ENCODE measurements at places on chromosomes 7 and 10.

GRCh38 chr10:113027574-113028455 lies 77.8 kb downstream of the TCF7L2 start:
- no peak for DNase-seq

- no peak for DNase-seq
Measured at GRCh38 chr7:116843378-116843777, 19.0 kb upstream of the CAPZA2 start.

GRCh38 chr7:25059576-25059975 lies 65.5 kb downstream of the CYCS start:
- DNase-seq = no peak

- DNase-seq = no peak
Measured at GRCh38 chr7:17411922-17412321, 113.5 kb downstream of the AHR start.

- no peak for DNase-seq
Measured at GRCh38 chr10:33803248-33803647, 468.8 kb upstream of the NRP1 start.

GRCh38 chr10:14052931-14053330 lies 277.8 kb downstream of the FRMD4A start:
- no peak for DNase-seq

DNA sequence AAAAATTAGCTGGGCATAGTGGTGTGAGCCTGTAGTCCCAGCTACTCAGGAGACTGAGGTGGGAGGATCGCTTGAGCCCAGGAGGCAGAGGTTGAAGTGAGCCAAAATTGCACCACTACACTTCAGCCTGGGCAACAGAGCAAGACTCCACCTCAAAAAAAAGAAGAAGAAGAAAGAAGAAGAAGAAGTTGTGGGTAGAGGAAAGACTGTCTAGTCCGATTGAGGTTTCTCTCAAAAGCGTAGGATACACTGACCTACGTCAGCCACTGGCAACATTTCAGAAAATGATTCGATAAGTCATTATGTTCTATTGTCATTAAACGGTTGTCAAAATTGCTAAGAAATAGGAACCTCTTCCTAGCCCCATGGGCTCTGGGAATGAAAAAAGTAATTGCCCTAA lies 22.3 kb upstream of the RHBDD2 start:
- no peak for DNase-seq

DNA sequence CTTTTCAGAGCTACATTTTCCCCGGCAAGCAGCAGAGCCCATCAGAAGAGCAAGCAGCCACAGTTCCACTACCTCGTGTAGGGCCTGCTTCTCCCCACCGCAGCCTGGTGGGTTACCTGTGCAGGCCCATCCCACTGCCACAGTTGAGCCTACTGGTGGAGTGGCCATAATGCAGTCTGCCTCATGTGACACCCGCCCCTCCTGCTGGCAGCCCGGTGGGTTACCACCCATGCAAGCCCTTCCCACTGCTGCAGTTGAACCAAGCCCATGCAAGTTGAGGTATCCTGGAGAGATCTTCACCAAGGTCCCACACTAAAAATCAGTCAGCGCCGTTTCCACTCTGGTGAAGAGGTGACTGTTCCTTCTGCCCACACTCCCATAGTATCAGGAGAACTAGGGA lies 32.1 kb upstream of the CNNM1 start:
- no peak for DNase-seq

DNA sequence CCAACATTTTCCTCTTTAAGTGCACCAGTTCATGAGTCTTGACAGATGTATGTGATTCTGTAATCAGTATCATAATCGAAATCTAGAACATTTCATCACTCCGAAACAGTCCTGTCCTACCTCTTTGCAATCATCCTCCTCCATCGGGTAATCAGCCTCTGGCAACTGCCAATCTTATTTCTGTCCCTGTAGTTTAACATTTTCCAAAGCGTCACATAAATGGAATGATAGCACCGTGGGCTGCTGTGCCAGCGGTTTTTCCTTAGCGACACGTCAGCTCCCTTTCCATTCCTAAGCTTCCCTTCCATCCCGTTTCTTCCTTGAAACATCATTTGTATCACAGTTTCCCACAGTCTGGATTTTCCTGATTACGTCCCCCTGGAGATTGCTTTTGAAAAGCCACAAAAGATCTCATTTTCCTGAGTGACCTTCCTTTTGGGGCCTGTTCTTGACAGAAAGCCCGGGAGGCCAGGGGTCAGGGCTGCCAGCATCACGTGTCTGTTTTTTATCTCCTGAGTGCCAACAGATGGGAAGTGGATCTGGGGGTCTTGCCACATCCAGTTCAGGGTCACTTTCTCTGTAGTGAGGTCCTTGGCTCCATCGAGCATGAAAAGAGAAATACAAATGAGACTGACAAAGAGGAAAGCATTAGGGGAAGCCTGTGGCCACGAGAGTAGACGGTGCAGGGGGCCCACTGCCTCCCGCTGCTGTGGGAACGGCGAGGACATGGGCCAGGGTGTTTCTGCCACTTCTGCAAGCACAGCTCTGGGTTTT lies 31.6 kb downstream of the TMEM120A start:
- no peak for DNase-seq

DNA sequence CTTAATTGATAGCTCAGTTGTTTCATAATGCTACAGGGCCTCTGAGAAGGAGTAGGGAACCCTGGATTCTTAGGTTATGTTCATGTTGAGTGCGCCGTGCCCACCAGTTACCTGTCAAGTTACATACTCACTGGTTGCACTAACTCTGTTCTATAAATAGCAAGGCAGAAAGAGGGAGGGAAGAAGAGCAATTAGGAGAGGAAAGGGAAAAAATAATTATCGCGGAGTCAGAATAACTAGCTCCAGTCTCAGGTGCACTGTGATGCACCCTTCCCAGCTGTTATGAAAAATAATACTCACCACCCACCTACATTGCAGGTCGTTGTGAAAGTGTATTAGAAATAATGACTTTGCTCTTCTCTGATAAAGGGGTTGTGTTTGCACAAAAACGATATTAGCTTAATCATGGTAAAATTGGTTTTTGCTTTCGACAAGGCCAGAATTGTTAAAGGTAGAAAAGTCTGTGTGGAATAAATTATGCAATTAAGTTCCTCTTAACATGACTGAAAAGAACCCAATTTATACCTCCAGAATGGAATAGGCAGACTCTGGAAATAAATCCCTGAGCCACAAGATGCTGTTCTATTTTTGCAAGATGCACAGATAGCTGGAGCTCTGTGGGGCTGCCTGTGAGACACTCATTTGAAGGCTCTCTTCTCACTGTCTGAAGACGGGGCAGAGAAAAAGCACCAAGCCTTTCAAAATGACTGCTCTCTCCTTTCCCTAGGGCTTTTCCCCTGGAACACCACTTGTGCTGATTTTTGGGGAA lies 137.6 kb upstream of the PITRM1 start:
- no peak for DNase-seq

Data from CD8-positive, alpha-beta T cell (primary cell).